ENCODE measurements at places on chromosomes 2 and 18. TPM values are rescaled to one million over a fixed set of nuclear protein-coding genes. Genes with fewer than 3 reads are reported as not detected.

MOCOS gene
- total RNA-seq, result 2.7 TPM

TUBA3D gene
- 11.1 TPM for total RNA-seq

TDRD15 gene
- not detected for total RNA-seq

MROH2A gene
- total RNA-seq, result 0.26 TPM

RBFA gene
- 31.1 TPM for total RNA-seq

CD226 gene
- total RNA-seq, result 0.23 TPM

DSEL gene
- total RNA-seq, result 0.40 TPM

TMEM200C gene
- not detected for total RNA-seq

Data from A549 treated with Mapracorat at 1 μM for 4 hours (cell line).